ENCODE measurements at places on chromosomes 16 and 17.
A peak's percentile ranks its signal among the peaks of the same experiment; 100 is the strongest.

DNA sequence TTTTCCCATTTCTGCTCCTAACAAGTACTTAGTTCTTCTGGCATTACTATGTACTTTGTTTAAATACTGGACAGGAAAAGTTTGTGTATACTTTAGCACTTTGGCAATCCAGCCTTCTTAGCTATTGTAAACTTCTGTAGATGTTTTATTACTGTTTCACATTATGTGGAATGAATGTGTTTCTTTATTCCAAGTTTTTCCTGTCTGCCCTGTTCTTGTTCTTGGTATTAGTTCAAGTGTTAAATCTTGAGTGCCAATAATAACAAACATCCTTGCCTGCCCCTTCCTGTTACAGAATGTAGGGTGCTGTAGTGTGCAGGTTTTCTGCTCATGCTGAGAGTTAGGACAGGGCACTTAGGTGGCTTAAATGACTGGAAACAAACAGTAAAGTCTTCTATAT lies 7.3 kb upstream of the CAPNS2 start:
- no peak for DNase-seq

DNA sequence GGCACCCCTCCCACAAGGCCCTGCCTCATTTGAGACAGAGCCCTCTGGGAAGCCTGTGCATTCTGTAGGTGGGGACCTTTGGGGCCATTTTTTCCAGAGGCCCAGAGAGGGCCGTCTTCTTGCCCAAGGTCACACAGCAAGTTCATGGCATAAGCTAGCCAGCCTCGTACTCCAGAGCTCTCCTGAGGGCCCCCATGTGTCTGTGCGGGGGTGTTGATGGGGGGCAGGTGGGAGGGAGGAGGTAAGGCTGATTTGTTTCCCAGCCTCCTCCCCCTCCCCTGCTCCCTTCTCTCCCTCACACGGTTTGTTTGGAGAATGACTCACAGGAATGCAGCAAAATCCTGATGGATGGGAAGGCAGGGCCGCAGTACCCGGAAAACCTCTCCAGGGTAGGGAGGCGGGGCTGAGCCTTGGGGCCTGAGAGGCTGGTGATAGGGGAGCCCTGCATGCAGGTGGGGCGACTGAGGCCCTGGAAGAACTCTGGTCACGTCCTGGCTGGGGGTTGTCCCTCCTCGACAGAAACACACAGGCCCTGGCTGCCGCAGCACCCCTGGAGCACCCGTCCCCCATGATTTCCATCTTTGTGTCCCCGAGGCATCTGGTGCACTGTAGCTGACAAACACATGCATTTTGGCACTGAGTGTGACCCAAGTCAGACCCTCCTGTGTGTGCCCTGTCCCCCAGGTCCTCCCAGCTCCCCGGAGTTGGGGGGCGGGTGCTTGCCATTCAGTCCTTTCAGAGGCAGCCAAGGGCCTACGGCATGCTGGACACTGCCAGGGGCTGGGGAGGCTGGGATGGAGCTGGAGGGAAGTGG lies 29.7 kb downstream of the RAI1 start:
- no peak for DNase-seq

DNA sequence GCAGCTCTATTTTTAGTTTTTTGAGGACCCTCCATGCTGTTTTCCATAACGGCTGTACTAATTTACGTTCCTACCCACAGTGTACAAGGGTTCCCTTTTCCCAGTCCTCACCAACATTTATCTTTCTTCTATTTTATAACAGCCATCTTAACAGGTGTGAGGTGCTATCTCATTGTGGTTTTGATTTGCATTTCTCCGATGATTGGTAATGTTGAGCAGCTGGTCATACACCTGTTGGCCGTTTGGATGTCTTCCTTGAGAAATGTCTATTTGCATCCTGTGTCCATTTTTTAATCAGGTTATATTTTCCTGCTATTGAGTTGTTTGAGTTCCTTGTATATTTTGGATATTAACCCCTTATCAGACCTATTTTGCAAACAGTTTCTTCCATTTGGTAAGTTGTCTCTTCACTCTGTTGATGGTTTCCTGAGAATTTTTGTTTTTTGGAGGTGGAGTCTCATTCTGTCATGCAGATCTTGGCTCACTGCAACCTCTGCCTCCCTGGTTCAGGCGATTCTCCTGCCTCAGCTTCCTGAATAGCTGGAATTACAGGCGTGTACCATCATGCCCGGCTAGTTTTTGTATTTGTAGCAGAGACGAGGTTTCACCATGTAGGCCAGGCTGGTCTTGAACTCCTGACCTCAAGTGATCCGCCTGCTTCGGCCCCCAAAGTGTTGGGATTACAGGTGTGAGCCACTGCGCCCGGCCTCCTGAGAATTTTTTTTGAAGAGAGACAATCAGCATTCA lies 279.6 kb downstream of the SNX29 start:
- DNase-seq = no peak

GRCh38 chr16:59920054-59920453 lies 1185.9 kb upstream of the GOT2 start:
- no peak for DNase-seq

- DNase-seq = no peak
Observed at GRCh38 chr17:62188713-62189112, 123.6 kb upstream of the MED13 start.

- no peak for DNase-seq
Observed at GRCh38 chr17:1362964-1363363, 37.1 kb downstream of the YWHAE start.

DNA sequence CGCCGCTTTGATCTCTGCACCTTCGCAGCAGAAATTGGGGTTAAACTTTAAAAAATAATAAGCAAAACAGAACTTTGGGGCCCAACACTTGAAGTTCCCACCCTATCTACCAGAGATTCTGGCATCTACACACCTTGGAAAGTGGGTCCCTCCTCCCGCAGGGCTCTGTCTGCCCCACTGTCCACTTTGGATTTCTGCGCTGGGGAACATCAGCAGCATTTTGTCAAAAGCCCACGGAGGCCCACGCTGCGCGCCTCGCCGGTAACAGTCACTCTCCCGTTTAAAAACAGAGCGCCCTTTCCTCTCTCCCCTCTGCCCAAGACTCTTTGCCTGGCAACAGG lies 725 bp upstream of the WNT9B start:
- no peak for DNase-seq

DNA sequence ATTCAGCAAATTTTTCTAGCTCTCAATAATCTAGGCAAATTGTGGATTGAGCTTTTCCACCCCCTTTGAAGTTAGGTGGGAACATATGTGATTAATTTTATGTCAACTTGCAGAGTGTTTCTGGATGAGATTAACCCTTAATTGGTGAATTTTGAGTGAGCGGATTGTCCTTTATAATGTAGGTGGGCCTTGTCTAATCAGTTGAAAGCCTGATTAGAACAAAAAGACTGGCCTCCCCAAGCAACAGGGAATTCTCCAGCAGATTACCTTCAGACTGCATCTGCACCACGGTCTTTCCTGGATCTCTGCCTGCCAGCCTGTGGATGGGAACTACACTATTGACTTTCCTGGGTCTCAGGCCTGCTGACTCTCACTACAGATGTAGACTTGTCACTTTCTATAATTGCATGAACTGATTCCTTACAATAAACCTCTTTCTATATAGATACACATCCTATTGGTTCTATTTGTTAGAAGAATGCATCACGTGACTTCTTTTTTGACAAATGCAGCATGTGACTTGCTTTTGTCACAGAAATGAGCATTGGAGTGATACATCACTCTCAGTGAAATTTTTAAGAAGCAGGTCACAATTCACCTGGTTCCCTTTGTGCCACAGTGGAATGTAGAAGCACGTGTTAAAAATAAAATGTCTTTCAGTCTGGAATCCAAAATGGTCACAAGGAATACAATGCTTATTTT lies 1038.3 kb downstream of the CDH11 start:
- no peak for DNase-seq

- no peak for DNase-seq
Observed at GRCh38 chr16:58658796-58659211, 25.8 kb downstream of the SLC38A7 start.

DNA sequence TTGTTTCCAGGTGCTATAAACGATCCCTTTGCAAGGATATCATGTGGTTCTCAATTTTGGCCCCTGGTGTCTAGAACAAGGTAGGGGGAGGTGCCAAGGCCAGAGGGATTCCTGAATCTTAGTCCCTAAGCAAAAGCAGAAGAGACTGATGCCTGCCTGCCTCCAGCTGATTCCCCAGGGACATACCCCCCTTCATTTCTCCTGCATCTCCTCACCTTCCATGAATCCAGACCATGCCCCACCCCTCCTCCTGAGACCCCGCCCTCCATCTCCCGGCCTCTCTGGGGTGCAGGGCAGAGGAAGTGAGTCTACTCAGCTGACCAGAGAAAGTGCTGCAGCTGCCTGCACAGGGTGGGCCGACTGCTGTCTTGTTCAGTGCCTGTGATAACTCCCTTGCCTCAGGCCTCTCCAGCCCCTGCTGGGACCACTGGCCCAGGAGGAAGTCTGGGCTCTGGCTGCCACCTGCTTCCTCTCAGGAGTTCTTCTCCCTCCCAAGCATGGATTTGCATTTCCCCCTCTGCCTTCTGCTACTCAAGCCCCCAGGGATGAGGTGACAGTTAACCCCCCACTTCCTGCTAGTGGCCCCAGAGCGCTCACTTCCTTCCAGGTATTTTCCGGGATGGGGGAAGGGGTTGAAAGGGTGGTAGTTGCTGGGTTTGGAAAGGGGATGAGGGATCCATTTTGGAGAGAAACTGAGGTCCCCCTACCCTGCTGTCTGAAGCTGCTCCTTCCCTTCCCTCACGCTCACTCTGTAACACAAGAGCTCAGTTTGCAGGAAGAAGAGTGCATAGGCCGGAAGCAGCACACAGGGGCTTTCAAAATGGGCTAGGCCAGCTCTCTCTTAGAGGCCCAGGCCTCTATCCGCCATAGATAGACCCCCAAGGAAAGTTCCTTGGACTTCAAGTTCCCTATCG lies 10.5 kb upstream of the TSPOAP1 start:
- peak; percentile 71 for DNase-seq

- DNase-seq = no peak
Observed at GRCh38 chr17:80408872-80409271, 6.1 kb upstream of the ENDOV start.

DNA sequence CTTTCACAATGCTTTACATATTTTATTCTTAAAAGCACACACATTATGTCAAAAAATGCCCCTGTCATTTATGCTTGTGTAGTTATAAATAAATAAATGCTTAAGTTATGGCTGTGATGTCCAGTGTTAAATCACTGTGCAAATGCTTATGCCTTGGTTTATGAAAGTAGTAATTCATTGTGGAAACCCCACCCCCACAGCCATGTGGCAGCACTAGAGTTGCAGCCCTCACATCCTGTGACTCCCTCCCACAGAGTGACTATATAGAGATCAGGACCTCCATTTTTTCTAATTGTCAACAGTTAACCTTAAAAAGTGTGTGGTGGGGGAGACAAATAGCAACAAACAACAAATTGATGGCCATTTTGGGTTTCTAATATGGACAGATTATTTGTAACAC lies 2.4 kb downstream of the SKAP1 start:
- no peak for DNase-seq

DNA sequence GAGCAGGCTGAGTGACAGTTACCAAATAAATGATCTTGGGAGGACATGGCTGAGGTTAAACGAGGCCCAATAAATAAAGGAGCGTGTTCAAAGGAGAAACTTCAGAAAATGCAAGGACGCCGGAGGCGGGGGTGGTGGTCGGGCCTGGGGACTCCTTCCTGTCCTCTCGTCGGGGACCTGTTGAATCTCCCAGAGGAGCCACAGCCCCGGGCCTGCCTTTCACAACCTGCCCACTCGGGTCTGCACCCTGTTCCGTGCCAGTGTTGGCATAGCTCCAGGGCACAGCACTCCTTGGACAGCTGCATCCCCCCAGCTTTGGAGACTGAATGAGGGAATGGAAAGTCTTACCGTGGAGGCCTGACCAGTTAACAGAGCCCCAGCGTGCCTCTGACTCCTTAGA lies 8.1 kb upstream of the TBX4 start:
- DNase-seq = no peak

DNA sequence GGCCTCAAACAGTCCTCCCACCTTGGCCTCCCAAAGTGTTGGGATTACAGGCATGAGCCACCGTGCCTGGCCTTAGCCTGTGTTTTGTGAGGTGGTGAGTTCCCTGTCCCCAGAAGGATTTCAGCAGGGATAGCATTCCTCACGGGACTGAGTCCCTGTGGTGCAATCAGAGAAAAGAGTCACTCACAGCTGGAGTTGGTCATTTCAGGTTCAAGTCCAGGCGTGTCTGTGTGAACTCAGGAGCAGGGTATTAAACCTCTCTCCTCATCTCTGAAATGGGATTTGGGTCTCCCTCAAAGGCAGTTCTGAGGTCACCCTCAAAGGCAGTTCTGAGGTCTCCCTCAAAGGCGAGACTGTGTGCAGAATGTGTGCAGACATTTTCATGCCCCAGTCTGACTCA lies 28.6 kb downstream of the NPTX1 start:
- no peak for DNase-seq

DNA sequence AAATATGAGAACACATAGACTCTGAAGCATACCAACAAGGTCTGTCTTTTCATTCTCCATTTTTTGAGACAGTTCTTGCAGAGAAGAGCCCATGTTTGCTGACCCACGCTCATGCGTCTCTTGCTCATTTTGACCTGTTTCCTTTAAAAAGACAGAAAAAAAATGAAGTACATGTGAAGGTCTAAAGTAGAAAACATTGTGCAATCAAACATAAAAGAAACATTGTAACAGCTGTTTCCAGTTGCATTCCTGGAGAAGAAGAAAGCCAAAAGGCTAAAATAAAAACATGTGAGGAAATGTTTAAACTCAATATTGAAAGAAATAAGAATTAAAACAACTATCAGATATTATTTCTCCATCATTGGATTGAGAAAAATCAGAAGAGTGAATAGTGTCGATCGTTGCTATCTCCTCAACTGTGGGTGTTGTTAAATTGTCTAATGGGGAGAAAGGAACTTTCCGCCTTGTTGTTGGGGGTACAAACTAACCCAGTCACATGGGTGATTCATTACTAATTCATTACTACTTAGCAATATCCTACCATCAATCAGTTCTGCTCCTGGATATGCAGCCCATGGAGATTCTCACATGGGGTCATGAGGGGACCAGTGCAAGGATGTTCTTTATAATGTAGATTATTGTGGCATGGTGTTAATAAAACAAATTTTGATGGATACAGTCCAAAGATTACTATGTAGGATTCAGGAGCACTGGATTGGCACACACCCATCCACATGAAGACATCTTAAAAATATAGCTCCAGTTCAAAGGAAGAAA lies 9.5 kb downstream of the ABCA9 start:
- DNase-seq = no peak

DNA sequence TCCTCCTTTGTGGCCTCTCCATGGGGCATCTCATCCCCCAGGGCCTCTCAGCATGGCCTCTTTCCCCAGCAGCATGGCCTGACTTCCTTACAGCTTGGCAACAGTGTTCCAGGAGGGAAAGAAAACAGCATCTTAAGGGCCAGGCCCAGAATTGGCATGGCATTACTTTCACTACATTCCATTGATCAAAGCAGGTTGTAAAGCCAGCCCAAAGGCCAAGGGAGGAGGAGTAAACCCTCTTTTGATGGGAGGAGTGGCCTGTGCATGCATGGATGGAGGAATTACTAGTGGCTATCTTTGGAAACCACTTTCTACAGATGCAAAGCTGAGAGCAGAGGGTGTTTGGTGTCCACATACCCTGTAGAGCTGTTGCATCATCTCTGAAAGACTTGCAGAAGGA lies 149.4 kb downstream of the AIPL1 start:
- no peak for DNase-seq

All from thymus (tissue), 14 donors.